ENCODE measurements at places on chromosomes 16 and 17.

GRCh38 chr16:69494991-69495392 lies 70.6 kb downstream of the CYB5B start:
- no peak for DNase-seq

DNA sequence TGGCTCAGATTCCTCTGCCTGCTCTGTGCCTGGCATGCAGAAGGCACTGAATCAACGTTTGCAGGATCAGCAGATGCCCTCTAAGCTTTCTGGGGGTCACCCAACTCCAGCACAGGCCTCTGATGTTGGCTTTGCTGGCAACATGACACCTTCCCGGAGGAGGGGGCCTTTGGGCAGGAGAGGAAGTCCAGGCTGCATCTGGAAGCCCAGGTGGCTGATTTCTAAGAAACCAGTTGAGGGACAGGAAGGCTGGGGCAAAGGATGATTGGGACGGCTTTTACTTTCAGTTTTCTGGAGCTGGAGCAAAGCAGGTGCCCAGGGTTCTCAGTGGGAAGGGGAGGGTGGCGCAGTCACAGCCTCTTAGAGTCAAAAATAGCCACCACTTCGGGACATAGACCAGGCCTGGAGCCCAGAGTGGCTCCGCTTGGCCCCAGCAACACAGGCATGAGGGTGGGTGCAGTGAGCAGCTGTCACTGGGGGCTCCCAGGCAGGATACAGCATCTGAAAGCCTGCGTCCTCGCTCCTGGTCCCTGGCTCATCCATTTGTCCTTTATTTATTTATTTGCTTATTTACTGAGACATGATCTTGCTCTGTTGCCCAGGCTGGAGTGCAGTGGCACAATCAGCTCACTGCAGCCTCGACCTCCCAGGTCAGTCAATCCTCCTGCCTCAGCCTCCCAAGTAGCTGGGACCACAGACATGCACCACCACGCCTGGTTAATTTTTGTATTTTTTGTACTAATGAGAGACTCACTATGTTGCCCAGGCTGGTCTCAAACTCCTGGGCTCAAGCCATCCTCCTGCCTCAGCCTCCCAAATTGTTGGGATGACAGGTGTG lies 15.1 kb downstream of the SOCS1 start:
- no peak for DNase-seq

- no peak for DNase-seq
Measured at GRCh38 chr16:53849994-53850393, 146.0 kb downstream of the FTO start.

- no peak for DNase-seq
Measured at GRCh38 chr17:45018848-45019711, 32.4 kb downstream of the DCAKD start.

- no peak for DNase-seq
Measured at GRCh38 chr17:57669671-57670529, 75.2 kb downstream of the CCDC182 start.

GRCh38 chr16:86952769-86953168 lies 364.4 kb downstream of the C16orf95 start:
- no peak for DNase-seq

DNA sequence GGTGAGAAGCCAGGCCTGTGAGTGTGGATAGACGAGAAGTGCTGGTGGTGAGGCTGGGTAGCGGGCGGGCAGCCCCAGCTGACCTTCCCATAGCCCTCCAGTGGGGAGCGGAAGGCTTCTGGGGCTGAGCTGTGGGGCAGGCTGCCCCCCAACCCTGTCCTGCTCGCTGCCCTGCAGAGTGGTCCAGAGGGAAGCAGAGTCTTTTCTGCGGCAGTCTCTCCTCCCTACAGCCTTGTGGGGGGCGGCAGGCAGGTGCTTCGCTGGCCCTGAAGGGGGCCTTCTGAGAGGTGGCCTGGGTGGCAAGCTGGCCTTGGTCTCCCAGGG lies 3.7 kb downstream of the NLGN2 start:
- DNase-seq, result no peak

DNA sequence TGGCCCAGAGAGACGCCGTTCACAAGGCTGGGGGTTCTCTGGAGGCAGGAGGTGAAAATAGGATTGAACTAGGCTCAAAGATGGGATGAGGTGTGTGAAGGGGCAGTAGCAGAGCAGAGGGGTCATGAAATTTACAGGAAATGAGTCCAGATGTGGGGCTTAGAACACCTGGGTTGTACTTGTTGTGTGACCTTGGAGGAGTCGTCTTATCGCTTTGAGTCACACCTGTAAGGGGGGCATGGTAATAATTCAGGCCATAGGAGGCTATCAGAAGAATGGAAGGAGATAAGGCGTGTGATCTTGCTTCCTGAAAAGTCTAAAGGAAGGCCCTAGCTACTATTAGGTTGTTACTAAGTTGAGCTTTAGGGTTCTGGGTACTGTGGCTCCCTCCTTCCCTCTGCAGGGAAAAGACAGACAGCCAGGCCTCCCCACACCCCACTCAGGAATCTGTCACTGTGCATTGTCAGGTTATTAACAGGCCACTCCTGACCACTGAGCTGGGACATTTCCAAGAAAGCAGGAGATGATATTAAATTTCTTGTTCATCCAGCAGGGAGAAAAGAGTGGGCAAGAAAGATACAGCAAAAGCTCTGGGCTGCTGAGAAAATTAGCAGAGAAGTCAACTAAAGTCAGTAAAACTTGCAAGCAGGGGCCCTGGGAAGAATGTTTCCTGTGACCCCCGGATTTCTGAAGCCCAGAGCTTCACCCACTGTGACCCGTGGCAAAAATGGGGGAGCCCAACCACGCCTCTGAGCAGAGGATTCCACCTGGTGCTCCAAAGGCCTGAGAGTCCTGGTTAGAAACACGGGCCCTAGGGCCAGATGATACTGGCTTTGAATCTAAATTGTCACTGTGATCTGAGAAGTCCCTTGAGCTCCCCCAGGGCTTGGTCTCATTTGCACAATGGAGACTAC lies 6.0 kb upstream of the CDC42EP4 start:
- no peak for DNase-seq

- DNase-seq, result no peak
Measured at GRCh38 chr17:57375040-57375769, 118.9 kb downstream of the MSI2 start.

GRCh38 chr16:17271687-17272086 lies 199.1 kb downstream of the XYLT1 start:
- no peak for DNase-seq

DNA sequence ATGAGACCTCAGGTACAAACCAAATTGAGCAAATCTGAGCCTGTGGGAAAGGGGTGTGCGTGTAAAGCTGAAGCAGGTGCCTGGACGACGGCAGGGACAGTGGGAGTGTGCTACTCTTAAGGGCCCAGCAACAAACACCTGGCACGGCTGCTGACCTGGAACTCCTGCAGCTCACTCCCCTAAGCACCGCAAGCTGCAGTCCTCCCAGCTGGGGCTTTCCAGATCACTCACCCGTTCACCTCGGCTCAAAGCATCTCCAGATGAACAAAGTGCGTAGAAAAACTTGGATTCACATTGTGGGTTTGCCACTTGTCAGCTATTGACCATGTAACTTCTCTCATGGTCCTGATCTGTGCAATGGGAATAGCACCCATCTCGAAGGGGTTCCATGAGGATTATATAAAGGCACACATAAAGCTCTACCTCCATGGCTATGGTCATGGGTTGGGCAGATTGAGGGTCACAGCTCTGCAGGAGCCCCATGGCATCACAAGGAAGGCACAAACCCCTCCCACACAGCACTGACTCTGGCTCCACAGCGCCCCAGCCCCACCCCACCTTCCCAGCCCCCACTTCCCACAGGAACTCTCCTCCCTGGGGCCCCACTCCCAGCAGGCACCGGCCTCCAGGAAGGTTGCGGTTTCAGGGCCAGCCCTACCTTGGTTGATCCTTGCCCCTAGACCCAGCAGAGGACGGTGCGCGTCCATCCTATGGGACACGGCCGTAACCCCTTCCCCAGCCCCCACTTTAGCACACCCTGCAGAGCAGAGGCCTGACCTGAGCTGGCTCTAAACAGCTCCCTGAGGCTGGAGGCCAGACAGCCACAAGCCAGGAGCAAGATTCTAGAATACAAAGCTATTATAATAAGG lies 21.9 kb downstream of the ST3GAL2 start:
- DNase-seq, result no peak

DNA sequence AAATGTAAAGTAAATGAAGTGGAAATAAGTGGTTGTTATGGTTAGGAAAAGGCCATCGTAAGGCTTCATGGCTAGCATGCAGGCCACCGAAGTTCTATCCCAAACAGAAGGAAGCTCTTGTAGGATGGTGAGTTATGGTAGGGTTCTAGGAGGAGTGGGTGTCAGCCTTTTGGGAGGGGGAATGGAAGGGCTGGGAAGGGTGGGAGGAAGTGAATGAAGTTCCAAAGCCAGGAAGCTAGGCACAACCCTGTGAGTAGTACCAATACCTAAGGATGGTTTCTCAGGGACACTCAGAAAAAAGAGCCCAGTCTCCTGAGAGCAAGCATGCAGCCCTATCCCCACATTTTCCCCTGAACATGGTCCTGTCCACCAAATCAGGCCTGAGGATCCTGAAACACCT lies 36.3 kb upstream of the CDRT4 start:
- no peak for DNase-seq

GRCh38 chr17:47703191-47703591 lies 9.2 kb downstream of the TBKBP1 start:
- DNase-seq, result no peak

DNA sequence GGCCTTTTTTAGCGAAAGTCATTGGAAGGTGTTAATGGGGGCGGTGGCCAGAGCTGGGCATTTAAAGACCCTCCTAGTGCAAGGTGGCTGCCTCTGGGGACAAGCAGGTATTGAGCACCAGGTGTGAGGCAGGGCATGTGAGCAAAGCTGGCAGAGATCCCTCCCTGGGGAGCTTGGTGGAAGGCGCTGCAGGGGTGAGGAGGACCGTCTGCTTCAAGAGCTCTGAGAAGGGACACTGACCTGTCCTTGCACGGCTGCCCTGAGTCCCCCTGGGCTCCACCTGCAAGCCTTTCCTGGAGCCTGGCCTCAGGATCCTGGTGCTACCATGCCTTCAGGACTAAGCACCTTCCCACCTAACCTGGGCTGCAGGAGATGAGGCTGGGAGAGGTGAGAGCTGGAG lies 127.0 kb upstream of the CIBAR2 start:
- no peak for DNase-seq

DNA sequence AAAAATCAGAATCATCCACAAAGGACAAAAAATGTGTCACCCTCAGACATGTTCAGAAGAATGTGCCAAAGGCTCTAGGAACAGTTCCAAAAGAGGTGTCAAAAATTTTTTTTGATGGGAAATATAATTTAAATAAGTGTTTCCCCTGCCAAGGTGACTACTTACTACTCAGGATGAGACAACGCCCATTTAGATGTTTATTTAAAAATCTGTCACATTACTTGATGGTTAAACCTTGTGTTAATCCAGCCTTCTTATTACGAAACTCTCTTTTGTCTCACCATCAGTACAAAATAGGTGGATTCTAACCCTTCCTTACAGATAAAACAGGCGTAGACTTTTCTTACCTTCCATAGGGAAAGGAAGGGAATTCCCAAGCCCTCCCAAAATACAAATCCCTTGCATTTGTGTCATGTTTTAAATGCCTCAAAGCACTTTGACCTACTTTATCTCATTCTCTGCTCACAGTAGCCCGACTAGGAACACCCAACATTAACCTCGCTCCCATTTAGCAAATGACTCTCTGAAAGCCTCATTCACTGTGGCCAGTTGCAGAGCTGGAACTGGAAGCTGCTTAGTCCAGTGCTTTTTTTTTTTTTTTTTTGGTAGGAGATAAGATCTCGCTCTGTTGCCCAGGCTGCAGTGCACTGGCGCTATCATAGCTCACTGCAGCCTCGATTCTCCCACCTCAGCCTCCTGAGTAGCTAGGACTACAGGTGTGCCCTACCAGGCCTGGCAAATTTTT lies 5.8 kb upstream of the GNA13 start:
- DNase-seq, result no peak

Data from AG04449 (cell line).